ENCODE measurements at places on chromosomes 1 and 21.

DNA sequence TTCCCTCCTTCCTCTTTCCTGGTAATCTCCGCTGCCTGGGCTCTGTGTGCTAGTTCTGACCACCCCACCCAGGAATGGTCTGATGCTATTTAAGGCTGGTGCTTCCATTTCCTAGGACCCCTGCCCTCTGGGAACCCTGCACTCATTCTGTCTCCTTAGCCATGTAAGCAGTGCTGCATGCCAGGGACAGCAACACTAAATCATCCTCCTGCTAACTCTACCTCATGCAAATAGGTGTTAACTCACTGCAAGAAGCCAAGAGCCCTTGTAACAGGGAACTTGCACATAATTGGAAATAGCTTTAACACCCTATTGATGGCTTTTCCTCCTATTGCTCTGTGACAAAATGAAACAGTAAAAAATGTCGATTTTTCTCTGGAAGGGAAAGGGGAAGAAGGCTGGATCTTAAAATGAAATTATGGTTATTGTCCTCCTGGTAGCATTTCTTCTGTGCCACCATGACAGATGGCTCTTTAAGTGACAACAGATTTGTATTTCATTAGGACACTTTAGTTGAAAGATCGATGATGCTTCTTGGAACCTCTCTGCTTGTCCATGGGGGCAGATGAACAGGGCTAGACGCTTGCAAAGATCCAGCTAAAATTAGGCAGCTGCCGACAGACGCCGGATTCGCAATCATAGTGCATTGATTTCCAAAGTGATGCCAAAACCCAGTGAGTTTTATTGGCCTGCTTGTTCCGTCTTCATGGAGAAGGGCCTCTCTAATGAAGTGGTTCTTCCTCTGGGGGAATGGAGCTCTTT, 551.7 kb downstream of the MATN1 start:
- no peak for DNase-seq

DNA sequence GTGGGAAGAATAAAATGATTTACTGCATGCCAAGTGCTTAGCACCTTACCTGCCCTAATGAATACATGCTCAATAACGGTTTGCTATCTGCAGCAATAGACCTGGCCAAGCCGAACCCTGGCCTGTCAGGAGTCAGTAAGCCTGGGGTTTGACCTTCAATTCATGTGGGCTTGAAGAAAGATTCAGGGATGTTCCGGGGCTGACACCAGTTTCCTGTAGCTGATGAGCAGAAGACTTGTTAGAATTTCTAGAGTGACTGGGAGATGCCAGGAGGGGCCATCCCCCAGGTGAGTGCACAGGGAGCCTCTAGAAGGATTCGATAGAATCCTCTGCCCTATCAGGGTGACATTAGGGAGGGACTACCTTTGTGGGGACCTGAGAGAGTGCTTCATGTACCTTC, 210.9 kb downstream of the HIVEP3 start:
- DNase-seq = no peak

- DNase-seq = no peak
Observed at GRCh38 chr1:147417024-147417423, 124.3 kb upstream of the BCL9 start.

GRCh38 chr1:87696483-87696882, 367.8 kb downstream of the LMO4 start:
- DNase-seq = no peak

GRCh38 chr21:41363370-41364270, 1.8 kb downstream of the MX2 start:
- DNase-seq = no peak

DNA sequence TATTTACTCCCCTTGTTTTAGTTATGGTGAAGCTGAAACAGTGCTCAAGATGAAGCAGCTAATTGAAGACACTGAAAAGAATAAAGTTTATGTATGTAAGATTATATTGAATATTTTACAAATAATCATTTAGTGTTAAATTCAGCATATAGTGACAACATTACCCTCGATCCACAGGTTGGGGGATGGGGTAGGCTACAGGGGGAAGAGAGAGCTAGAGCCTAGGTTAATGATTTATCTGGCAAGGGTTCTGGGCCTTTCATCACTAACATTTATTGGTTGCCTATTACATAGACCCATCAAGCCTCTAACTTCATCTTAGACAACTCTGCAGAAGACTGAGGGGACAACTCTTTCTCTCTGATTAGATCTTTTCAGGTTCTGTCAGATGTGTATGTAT, 21.3 kb downstream of the ZCCHC17 start:
- no peak for DNase-seq

DNA sequence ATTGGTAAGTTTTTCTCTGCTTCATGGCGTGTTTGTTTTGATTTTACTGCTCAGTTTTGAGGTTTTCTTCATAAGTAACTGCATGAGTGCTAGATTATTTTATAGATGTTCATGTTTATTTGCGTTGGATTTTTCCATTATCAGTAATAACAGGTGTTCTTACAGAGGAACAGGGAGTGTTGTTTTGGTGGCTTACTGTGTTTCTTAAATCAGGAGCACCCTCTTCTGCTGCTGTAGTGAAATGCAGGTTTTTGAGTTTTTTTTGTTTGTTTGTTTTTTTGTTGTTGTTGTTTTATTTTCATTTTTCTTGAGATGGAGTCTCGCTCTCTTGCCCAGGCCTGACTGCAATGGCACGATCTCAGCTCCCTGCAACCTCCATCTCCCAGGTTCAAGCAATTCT, 32.6 kb downstream of the CTBS start:
- no peak for DNase-seq

- DNase-seq = no peak
Observed at GRCh38 chr1:231139659-231140654, 21.9 kb upstream of the TRIM67 start.

DNA sequence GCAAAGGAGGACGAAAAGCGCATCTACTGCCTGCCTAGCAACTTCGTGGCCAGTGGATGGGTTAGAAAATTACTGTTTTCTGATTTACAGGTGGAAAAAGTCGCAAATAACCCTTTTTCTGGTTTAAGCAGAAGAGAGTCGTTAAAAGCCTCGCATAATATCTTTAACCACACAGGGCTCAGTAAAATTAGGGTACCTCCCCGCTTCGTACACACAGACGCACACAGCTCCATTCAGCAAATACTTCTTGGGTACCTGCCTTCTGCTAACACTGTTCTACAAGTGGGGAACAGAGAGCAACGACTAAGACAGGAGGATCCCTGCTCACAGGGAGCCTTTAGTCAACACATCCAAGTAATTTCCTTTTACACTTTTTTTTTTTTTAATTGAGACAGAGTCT, 704 bp downstream of the ALG6 start:
- no peak for DNase-seq

- DNase-seq = no peak
Observed at GRCh38 chr1:228142155-228142691, 2.1 kb downstream of the GUK1 start.

GRCh38 chr1:19456968-19457441, 28.3 kb downstream of the CAPZB start:
- DNase-seq = no peak

DNA sequence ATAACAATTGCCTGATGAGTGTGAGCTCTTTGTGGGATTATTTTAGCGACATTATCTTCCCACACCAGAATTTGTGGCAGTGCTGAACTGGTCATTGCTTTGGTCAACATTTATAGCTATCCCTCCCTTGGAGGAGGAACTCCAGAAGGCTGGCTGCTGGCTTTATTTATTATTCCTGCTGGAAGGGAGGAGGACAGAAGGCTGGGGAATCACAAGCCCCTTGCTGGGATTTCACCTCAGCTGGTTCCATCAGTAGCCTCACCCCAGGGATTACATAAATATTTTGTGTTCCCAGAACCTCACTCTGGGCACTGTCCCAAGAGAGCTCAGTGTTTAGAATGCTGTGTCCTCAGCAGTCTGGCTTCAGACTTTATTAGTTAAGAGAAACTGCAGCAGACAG, 102.8 kb upstream of the C1orf21 start:
- no peak for DNase-seq

GRCh38 chr1:6384962-6385361, 8.6 kb downstream of the ACOT7 start:
- no peak for DNase-seq

GRCh38 chr1:205571747-205572146, 60.1 kb downstream of the ELK4 start:
- DNase-seq = no peak

DNA sequence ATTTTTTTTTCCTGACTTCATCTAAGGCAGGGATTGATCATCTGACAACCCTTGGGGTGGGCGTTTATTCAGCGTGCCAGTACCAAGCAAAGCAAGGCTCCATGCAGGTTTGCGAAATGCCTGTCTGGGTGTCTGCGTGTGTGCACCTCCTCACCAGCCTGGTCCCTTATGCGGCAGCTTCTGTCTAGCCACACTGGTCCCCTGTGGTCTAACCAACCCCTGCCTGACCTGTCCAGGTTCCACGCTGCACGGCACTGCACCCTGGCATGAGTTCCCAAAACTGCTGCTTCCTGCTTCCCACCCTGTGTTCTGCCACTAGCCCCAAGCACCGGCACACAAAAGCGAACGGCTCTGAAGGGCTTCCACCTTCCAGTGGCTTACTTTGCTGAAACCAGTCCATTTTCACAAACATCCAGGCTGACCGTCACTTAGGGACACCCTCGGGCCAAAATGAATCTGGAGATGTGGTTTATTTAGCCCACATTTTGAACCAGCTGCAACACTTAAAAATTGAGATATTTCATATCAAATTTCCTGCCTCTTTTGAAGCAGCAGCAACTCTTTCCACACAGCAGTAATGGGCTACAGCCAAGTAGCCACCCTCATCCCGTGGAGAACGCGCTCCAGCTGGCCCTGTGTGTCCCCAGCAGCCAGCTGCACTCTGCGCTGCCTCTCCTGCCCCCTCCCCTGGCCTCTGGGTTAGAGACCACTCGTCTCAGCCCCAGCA, 55.7 kb downstream of the HLCS start:
- no peak for DNase-seq

GRCh38 chr1:244165701-244166100, 114.6 kb downstream of the ZBTB18 start:
- no peak for DNase-seq

- no peak for DNase-seq
Observed at GRCh38 chr1:33306653-33307493, 14.0 kb downstream of the A3GALT2 start.

DNA sequence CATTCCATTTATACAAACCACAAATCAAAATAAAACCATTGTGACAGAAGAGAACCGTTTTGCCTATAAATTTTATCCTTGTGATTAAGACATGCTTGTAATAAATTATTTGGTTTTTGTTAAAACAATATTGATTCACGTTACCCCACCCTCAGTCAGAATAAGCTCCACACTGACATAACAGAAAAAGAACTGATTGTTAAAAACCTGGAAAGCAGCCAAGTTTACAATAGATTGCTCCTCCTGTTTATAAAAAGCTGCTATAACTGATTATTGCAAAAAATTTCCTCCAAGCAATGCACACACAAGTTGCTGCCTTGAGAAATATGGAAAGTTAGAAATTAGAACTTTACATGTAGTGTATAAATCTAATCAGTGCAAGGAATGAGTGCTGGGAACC, 263.5 kb downstream of the SETD4 start:
- DNase-seq = no peak

- DNase-seq = no peak
Observed at GRCh38 chr1:8476006-8476405, 158.1 kb downstream of the SLC45A1 start.

DNA sequence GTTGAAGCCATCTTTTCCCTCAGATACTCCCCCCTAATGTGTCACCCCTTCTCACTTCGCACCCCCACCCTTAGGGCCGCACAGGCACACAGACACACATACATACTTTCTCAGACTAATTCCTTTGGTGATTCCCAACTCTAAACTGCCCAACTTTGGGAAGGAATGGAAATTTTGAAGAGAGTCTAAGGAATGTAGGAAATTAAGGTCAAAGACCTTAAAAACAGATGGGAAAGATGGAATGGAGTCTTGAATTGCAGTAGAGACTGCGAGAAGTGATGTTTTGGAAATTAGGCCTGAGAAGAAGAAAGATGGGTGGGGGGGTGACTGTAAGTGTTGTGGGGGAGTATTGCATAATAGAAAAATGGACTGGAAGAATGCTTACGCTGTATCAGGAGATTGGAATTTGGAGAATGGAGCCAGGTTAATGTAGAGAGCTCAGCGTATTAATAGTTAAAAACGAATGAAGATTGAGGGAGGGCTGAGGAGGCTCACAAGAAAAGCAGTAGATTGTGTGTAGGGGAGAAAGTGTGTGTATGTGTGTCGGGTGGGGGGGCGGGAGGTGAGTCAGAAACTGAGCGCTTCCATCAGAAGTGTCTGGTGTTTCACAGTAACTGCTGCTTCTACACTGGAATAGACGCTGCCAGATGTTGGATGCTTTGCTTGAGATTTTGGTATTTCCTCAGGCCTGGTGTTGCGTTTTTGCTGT, 1.7 kb downstream of the PIP5K1A start:
- no peak for DNase-seq

DNA sequence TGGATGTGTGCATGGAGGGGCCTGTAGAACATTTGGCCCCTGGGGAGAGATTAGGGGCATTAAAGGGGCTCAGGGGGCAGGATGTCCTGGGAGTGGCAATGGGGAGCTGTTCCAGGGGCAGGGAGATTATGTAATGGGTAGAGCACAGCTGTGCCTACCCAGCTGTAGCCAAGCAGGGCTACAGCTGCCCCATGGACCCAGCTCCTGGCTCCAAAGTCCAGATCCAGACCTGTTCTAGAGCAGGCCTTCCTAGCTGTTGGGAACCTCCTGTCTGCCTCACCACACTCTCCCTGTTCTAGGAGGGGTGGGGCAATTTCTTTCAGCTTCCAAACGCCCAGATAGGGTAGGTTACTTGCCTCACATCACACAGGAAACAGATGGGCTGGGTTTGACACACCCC, 5.6 kb downstream of the RPS6KA1 start:
- no peak for DNase-seq

DNA sequence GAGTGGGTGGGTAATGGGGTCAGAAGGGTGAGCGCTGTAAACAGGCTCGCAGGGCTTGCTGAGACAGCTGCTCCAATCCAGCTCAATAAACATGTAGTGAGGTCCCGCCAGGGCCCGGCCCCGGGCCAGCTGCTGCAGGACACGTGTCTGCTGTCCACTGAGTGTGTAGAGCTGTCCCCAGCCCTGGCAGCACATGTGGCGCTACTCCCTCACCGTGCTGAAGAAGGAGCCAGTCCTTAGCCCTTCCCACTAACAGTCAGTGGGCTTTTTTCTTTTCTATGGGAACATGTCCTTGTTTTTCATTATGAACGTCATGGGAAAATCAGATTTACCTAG, 78.9 kb upstream of the C1orf174 start:
- DNase-seq = no peak

- DNase-seq = no peak
Observed at GRCh38 chr1:56825436-56825835, 6.2 kb upstream of the FYB2 start.

GRCh38 chr1:225428881-225429455, 1.1 kb upstream of the LBR start:
- DNase-seq = no peak

DNA sequence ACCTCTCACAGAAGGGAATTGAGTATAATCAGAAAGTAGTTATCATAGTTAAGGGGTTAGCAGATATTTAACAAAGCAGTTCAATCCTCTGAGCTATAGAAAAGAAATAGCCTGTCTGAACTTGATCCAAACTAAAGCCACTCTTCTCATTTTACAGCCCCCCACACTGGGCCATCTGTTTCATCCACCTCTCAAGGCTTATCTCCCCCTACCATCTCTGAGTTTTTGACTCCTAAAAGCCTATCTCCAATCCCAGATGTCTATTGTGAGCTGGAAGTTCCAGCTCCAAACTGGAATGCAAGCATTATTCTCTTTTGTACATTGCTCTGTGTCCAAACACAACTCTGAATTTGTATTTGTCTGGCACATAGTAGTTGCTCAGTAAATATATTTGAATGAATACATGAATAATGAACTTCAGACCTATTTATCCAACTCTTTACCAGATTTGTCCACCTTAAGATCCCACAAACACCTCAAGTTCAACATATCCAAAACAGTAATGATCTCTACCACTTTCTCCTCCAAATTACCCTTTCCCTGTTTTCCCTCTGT, 98.1 kb downstream of the PLPP3 start:
- no peak for DNase-seq
